ENCODE measurements at places on chromosomes 1 and 21. TPM values are rescaled to one million over a fixed set of nuclear protein-coding genes. Genes with fewer than 3 reads are reported as not detected.

Gene TIMM17A
- total RNA-seq: 47.2 TPM

Gene EPHA2
- 234 TPM for total RNA-seq

Gene XCL2
- not detected for total RNA-seq

Gene TMEM269
- 0.04 TPM for total RNA-seq

Gene UMODL1
- not detected for total RNA-seq

Gene LCE2B
- not detected for total RNA-seq

Gene SHISAL2A
- not detected for total RNA-seq

Gene MNDA
- total RNA-seq: not detected

Gene F5
- total RNA-seq: not detected

Gene S100A7A
- not detected for total RNA-seq

Gene LCE2A
- total RNA-seq: not detected

Gene AK2
- 161 TPM for total RNA-seq

Gene LORICRIN
- total RNA-seq: not detected

Gene APCS
- total RNA-seq: not detected

Gene TOMM40L
- 8.0 TPM for total RNA-seq

Gene FCGR1A
- not detected for total RNA-seq

Gene ETV3L
- total RNA-seq: not detected

Gene MEX3A
- total RNA-seq: 34.5 TPM

Gene GSTM5
- not detected for total RNA-seq

Gene UBL4B
- not detected for total RNA-seq

Gene CYP2J2
- 1.9 TPM for total RNA-seq

Gene C2CD2
- total RNA-seq: 15.8 TPM

Gene OLFML3
- total RNA-seq: 0.17 TPM

Gene HFM1
- total RNA-seq: 0.79 TPM

Gene LRRC53
- total RNA-seq: not detected

Gene RAD54L
- 2.9 TPM for total RNA-seq

Gene KIF26B
- 19.6 TPM for total RNA-seq

Gene FCAMR
- not detected for total RNA-seq

Gene CTXND2
- not detected for total RNA-seq

Gene HAO2
- total RNA-seq: not detected

Gene CD247
- total RNA-seq: not detected

Gene NBPF4
- not detected for total RNA-seq

Gene RXFP4
- total RNA-seq: not detected

Gene SLC35F3
- 1.1 TPM for total RNA-seq

Gene IFI44L
- 8.6 TPM for total RNA-seq

Gene CELA3A
- total RNA-seq: not detected

Gene GIPC2
- 1.5 TPM for total RNA-seq

Gene SPRR2G
- not detected for total RNA-seq

Gene TNFRSF18
- 0.67 TPM for total RNA-seq
